ENCODE measurements at places on chromosomes 5 and 9.

- DNase-seq = no peak
Observed at GRCh38 chr9:116653348-116654058, 33.6 kb upstream of the TRIM32 start.

DNA sequence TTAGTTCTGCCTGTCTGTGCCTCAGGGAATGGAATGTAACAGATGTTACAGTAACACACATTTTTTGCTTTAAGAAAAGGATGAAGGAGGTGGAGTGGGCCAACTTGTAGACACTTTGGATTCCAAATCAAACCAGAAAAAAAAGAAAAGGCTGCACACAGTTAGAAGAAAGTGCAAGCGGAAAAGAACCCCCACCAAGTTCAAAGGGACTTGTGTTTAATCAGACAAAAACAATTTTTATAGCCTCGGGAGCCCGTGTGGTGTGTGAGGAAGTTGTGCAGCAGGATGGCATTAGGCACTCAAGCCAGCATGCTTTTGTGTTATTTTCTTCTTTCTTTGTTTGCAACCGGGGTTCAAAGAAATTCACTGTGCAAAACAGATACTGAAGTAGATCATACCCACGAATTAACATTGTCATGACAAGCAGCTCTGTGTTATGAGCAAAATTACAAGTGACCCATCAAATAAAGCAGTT lies 189.5 kb downstream of the SEMA5A start:
- no peak for DNase-seq

DNA sequence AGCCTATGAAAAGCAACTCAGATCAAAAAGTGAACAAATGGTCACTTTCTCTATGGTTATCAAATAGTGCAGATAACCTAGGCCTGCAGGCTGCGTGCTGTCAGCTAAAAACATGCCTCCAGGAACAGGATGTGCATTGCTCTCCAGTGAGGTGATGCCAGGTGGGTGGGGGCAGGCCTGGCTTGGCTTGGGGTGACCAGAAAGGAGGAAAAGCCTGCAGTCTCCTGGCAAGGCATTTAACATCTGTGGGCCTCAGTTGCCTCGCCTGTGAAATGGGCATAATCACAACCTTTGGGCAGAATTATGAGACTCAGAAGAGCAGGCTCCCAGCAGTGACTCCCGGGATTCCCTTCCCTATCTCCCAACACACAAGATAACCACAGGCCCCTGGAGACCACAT lies 135.9 kb downstream of the COL23A1 start:
- no peak for DNase-seq

DNA sequence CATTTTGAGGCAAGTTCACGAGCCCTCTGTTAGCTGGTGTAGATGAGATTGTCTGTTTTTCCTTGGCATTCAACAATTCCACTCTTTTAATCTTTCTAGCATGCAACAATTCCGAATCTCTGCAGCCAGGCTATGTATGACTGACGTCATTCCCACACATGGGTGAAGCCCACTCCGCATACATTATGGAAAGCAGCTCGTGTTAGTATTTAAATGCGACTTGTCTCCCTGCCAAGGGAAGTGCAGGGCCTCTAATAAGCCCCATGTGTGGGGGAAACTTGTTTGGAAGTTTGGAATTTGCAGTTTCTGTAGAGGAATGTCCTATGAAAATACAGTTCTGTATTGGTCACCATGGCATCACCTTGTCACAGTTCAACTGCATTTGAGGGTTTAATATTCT lies 146.0 kb upstream of the FBXL7 start:
- no peak for DNase-seq

- DNase-seq = no peak
Observed at GRCh38 chr5:31048282-31049270, 144.9 kb upstream of the CDH6 start.

DNA sequence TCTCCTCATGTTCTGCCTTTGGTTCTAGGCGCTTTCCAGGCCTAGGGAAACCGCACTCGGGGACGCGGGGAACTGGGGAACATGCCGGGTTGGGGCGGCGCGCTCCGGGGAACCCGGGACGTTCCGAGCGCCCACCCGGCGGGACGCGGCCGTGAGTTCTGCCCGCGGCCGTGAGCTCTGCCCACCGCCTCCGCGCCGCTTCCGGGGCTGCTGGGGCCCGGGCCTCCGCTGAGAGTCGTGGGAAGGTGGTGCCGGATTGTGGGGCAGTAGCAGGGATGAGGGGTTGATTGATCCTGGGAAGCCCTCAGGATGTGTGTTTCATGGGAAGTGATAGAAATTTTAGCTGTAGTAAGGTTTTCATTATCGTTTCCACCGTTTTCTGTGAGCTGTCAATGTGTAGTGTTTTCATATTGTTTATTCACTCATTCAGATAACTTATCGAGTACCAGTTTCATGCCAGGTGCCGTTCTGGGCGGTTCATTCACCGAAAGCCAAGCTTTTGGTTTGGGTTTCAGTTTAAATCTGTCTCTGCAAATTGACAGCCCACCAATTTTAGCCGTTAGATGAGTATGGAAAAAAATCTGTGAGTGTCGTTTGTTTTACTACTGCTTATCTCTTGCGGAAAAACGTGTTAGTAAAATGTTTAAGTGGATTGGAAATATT lies 657 bp downstream of the MTRR start:
- DNase-seq = no peak

DNA sequence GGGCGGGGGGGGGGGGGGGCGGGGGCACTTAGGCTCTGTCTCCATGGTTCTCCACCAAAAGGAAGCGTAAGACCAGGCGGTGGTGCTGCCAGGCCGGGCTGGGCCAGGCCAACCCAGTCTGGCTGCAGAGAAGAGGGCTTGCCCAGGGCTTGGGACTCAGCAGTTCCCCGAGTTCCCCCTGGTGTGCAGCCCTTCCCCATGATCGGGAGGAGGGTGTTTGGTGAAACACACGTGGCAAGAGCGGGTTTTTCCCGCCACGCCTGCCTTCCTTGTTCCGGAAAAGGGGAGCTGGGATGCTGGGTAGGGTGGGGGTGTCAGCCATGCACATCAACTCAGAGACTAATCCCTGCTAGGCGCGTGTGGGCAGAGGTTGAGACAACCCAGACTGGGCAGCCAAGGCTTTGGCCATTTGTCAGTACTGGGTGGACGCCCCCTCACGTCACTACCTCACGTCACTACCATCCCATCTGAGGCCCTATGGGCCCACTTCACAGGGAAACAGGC lies 32.9 kb downstream of the PRRX2 start:
- no peak for DNase-seq

- no peak for DNase-seq
Observed at GRCh38 chr9:5043381-5043780, 58.3 kb downstream of the JAK2 start.

DNA sequence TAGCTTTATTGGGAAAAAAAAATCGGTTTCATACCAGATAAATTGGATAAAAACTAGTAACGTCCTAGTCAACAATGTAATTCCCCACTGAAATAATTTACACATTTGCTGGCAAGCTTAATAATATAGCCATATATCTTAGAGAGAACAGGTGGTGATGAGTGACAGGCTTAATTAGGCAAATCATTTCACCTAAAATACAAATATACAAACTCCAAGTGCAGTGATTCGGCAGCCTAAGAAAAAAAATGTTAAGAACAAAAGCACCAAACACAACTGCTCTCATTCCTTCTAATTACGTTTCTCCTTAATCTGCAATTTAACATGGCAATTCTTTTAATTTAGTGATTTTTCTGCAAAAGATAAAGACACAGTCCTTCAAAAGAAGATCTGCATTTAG lies 56.0 kb upstream of the SLC25A51 start:
- no peak for DNase-seq

DNA sequence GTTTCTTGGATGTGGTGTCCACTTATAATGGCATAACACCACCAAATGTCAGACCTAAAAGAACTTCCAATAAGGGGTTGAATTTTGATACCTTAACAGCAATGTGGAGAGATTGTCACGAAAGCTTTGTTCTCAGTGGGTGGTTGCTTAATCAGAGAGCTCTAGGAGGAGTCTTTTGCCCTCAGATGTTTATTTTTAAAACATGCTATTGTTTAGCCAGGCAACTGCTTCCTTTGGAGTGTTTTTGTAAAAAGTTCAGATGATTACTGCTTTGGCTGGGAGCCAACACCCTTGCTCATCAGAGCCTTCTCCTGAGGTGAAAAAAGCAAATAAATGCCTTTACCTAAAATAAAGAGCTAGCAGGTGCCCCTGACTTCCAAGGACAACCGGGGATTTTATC lies 65.0 kb downstream of the SLC1A1 start:
- no peak for DNase-seq

DNA sequence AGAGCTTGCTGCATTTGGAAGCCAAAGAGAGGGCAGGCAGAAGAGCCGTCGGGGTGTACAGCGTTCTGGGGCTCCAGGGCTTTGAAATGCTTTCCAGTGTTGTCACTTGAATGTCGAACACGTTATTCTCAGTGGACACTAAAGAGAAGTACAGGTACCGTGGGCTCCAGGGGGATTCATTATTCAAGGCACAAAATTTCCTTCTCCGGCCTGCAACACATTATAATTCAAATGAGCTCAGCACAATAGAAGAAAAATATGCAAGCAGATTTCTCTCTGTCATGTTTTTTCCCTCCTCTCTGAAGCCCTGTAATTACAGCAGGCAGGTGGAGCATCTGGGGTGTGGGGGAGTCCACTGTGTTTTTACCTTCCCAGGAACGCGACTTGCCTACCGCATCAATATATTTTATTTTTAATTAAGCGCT lies 293.1 kb downstream of the ZSWIM6 start:
- DNase-seq = no peak

All from GM06990 (cell line).